ENCODE measurements at places on chromosomes 11 and 22. TPM values are rescaled to one million over a fixed set of nuclear protein-coding genes. Genes with fewer than 3 reads are reported as not detected.

The PTDSS2 gene
- total RNA-seq, result 67.1 TPM

The SPI1 gene
- total RNA-seq, result 52.8 TPM

The CBX7 gene
- total RNA-seq, result 65.9 TPM

The CYP2D6 gene
- total RNA-seq, result 2.9 TPM

The RPS6KA4 gene
- 93.2 TPM for total RNA-seq

The CRYBA4 gene
- not detected for total RNA-seq

The BCO2 gene
- total RNA-seq, result 8.5 TPM

The CHRM1 gene
- 0.59 TPM for total RNA-seq
